ENCODE measurements at places on chromosomes 7 and 10.

GRCh38 chr10:22825841-22826240 lies 102.0 kb upstream of the ARMC3 start:
- no peak for DNase-seq

DNA sequence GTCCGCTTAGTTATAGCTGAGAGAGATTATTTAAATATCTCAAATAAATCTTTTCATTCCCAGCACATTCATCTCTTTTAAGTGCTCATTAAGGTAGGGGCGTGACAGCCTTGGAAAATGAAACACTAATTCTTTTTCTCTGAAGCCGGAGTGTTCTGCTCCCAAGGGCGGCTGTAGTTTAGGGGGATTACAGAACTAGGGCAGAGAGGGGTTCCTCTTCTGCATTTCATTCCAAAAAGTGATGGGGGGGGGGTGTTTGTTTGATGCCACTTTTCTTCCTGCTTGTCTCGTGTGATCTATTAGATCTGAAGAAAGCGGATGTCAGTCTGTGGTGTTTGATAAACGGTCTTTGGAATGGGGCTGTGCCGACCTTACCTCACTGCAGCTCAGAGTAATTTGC lies 506.5 kb upstream of the MGMT start:
- DNase-seq, result no peak

- DNase-seq, result no peak
These were observed 118.7 kb downstream of the ICA1 start for GRCh38 chr7:8143151-8143874.

DNA sequence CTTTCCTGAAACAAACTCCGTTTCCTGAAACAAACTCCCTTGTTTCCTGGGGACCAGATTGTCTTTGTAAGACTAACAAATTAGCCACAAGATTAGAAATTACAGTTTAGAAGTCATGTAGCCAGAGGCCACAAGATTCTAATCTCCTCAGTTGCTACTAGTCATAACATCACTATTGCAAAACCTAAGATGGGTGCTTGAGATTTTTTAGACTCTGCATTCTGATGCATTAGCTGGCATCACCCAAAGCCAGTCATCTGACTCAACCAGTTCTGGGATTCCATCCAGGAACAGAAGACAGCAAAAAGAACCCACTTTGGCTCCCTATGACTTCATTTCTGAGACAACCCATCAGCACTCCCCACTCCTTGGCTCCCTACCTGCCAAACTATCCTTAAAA lies 367.9 kb upstream of the MBL2 start:
- no peak for DNase-seq

- DNase-seq, result no peak
These were observed 115.7 kb downstream of the MTPAP start for GRCh38 chr10:30233186-30233959.

DNA sequence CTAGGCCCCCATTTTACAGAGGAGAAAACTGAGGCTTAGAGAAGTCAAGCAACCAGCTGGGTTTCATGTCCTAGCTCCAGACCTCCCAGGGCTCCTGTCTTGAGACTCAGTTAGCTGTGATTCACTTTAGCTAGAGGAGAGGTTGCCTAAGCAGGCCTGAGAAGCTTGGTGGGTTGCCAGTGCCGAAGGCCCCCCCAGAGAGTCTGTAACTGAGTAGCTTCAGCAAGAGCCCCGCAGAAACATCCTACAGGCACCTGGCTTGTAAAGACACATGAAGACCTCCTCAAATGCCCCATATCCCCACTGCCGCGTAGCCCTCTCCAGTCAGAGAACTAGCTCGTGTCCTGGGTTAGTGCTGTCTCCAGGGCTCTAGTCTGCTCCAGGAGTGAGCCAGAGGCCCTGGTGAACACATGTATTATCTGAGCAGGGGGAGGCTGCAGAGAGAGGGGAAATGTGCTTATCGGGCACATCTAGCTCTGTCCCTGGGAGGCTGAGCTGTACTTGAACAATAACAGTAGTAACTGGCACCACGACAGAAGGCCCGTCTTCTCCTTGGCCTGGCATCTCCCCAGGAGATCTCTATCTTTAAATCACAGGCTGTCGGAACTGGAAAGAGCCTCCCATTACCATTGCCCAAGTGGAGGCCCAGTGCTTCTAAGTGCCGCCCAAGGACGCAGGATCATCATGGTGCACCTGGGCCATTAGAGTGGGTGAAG lies 28.9 kb downstream of the UNC5B start:
- no peak for DNase-seq

GRCh38 chr10:58544135-58544534 lies 31.5 kb downstream of the BICC1 start:
- DNase-seq, result no peak

- no peak for DNase-seq
These were observed 2.6 kb upstream of the MYL7 start for GRCh38 chr7:44143646-44144250.

DNA sequence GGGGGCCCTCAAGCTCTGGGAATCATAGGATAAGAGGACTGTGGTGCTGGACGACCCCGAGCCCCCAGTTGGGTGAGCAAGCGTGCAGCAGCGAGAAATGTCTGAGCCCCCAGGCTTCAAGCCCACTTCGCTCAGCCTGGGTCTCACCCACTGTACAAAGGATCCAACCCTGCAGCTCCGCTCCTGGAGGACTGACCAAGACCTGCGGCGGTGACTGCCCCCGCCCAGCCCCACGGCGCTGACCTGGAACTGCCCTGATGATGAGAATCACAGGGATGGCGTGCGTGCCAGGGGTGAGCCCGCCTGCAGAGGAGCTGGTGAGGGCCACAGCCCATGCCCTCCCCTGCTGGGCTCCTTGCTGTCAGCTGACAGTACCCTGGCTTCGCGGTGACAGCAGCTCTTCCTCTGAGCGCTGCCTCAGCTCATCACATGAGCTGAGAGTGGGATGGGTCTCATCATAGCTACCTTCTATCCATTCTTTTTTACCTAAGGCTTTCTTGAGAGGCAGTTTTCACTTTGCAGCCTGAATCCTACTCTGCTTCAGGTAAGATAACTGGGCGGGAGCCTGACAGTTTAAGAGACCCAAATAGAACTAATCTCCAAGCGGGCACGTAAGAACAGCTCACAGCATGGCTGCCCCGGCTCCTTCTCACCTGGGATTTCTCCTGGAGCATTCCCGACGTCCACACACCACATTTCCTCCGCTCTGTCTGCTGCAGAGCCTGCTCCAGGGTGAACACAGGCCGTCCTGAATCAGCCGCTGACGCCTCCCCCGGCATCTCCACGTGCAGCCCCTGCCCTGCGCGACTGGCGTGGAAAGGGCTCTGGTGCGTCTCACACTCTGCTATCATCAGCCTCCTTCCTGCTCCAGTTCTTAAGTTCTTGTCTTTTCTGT lies 329.9 kb downstream of the PTPRN2 start:
- DNase-seq, result no peak

DNA sequence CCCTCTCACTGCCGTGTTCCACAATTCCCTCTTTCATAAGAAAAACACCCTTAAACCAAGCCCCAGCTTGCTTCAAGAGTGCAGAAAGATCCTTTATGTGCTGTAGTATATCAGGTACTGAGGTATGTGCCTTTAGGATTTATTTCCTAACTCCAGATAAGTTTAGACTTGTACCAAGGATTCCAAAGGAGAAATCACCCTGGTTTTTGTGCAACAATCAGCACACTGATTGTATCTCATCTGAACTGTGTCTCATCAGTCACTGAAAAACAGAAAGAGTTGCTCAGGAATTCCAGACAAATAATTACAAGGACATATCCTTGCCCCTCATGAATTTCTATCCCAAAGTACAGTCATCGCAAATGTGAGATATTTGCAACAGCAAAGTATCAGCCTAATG lies 77.2 kb upstream of the PTPRZ1 start:
- no peak for DNase-seq

DNA sequence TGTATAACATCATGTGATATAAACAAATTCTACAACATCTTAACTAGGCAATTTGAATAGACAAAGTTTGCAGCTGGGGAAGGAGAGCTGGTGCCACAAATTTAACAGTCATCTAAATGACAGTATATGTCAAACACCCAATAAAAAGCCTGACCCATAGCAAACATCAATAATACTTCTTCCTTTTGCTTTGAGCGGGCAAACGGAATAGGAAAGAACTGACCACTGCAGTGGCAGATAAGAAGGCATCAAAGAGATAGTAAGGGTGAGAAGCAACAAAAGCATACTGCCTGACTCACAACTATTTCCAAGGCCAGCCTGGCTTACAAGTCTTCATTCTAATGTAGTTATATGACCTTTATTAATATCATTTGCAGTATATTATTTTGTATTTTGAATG lies 99.9 kb downstream of the LRRN3 start:
- DNase-seq, result no peak

DNA sequence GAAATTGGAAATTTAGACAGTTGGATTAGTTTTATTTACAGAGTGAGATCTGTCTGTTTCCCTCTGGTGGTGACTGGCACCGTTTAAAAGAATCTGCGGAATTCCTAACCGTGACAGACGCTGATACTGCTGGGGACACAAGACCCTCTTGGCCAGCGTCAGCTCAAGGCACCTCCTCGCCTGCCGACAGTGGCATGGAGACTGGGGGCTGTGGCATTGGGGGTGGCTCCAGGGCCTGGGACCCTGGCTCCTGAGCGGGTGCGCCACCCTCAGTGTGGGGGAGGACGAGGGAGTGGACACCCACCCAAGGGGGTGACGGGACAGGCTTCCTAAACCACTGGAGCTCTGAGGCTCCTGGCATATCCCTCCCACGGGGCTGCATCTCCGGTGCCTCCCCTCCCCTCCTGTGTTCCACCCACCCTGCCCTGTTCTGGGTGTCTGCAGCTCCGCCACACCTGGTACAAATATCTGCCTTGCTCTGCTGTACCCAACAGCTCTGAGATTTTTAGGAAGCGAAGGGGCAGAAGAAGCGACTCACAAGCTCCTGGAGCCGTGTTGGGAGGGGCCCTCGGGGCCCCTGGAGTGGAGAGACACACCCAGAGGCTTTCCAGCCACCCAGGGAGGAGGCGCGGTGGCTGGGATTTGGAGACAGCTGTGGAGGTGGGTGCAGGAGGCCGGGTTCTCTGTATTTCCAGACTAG lies 178.7 kb downstream of the DNAJB6 start:
- DNase-seq, result no peak

GRCh38 chr7:117395743-117396142 lies 31.6 kb downstream of the ASZ1 start:
- DNase-seq, result no peak

GRCh38 chr10:61378865-61379264 lies 74.3 kb downstream of the TMEM26 start:
- no peak for DNase-seq

- no peak for DNase-seq
These were observed 414.6 kb upstream of the NPVF start for GRCh38 chr7:25642849-25643248.

GRCh38 chr10:124733571-124734245 lies 10.5 kb downstream of the FAM53B start:
- no peak for DNase-seq

DNA sequence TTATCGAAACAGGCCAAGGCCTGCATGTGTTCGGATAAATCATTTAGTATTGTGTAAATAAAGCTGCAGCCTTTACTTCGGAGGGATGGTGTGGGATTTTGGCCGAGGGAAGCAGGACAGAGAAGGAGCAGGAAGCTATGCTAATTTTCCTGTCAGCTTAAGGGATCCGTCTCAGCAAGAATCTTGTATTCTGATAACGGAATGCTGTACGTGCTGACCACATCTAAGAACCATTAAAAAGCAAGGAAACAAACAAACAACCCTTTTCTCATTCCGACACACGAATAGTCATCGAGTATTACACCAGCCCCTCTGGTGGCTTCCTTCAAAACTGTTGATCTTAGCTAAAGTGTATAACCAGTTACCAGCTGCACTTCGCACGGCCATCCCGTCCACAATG lies 133.2 kb upstream of the TCF7L2 start:
- DNase-seq, result no peak

GRCh38 chr7:32583791-32584190 lies 88.5 kb downstream of the AVL9 start:
- DNase-seq, result no peak
